ENCODE measurements at places on chromosomes 4 and X. TPM values are rescaled to one million over a fixed set of nuclear protein-coding genes. Genes with fewer than 3 reads are reported as not detected.

GRCh38 chr4:76205476-76205875 is 8.1 kb downstream of the SCARB2 start:
- no peak for DNase-seq

- DNase-seq, result no peak
These were observed 495.2 kb downstream of the INPP4B start for GRCh38 chr4:142350871-142351270.

The GNL3L gene
- 92.1 TPM for total RNA-seq

The NEIL3 gene
- 9.9 TPM for total RNA-seq

The CISD2 gene
- total RNA-seq, result 43.6 TPM

The GLUD2 gene
- total RNA-seq, result 0.70 TPM
